ENCODE measurements at places on chromosomes 3 and 15. TPM values are rescaled to one million over a fixed set of nuclear protein-coding genes. Genes with fewer than 3 reads are reported as not detected.

Gene RAB6B
- 3.9 TPM for total RNA-seq

Gene KLF13
- total RNA-seq: 45.1 TPM

Gene SEMA3G
- total RNA-seq: 175 TPM

Gene SLITRK3
- total RNA-seq: not detected

DNA sequence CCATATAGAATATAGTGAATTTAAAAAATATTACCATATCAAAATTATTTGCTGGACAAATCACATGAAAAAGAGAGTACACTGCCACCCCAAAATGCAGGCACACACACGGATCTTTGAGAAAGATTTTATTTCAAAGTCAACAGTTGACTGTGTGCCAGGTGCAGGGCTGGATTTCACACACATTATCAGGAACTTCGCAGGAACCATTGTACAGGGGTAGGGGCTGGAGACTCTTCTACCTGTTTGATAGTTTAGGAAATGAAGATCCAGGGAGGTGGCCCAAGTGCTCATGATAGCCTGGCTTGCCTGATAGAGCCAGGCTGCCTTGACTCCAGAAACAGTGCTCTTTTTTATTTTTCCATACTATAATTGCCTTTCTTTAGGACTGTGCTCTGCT is 54.2 kb downstream of the IL1RAP start:
- DNase-seq: no peak

DNA sequence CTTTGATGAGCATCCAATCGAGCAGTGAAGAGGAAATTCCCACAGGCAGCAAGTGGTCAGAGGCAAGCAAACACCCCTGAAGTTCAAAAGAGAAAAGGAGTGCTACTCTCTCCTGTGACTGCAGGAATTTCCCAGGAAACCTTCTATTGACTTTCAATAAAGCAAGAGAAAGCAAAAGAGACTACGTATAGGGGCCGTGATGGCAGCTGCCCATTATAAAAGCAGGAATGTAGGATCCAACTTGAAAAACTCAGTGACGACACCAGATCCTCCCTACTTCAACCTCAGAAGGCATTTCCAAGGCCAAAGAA is 53.1 kb upstream of the IP6K2 start:
- DNase-seq: no peak

DNA sequence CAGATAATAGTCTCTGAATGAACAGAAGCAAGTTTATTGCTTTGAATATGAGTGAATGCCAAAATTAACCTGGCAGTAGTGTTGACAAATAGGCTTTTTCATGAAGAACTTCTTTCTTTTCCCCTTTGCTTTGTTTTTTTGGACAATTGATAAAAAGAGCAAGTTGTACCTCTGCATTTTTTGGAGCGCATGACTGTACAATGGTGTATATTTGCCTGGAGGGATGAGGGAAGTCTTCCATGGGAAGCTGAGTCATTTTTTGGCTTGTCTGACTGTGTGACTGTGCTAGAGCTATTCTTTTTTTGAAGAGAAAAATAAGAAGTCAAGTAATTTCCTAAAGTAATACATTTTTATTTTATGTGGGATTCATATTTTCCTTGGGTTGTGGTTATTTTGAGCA is 186.9 kb downstream of the KLHL25 start:
- DNase-seq: no peak

- no peak for DNase-seq
Observed at GRCh38 chr15:55937040-55937439, 56.4 kb downstream of the NEDD4 start.

GRCh38 chr15:80636675-80637074 is 58.4 kb upstream of the ABHD17C start:
- no peak for DNase-seq

DNA sequence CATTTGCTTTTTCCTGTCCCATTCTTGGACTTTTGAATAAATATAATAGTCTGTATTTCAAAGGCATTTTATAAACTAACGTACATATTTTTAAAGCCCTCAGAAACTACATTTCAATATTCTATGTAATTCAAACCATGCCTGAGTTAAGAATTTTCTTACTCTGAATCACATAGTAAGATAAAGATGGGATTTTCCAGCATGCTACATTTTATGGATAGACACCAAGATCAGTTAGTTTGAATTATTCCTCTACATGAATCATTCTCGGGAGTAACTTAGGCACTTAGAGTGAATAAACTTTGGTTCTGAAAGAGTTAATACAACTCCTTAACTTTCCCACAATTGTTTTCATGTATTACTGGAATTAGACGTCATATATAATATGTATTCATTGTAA is 713.3 kb upstream of the CBLB start:
- DNase-seq: no peak

DNA sequence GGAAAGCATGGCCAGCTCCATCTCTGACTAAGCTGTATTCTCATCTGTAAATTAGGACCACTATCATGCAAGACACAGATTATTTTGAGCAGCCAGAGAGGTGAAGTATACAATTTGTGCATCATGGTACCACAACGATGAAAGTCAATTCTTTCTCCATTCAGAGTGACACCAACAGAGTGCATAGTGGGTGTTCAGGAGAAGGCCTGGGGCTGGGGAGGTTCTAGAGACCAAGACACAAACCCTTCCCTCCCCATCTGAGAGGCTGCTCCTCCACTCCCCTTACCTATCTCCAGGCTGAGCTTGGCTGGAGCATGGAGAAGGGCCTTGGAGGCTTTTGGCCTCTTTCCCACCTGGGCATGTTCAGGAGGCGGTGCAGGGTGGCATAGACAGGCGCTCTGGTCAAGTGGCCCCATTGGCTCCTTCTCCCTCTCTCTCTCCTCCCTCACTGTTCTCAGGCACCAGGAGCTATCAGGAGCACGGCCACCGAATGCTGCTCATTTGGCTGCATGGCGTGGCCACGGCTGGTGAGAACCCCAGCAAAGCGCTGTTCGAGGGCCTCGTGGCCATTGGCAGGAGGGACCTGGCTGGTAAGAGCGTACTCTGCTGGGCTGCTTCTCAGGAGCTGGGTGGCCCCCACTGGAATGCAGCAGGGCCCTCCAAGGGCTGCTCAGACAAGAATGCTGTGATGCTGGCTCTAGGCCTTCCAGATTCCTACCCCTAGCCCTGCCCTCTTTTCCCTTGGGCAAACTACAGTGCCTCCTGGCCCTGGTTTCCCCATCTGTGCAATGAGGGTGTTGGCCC is 37.9 kb downstream of the ANKDD1A start:
- DNase-seq: no peak

Data from endothelial cell (in vitro differentiated cells).